ENCODE measurements at places on chromosomes 2 and 18. TPM values are rescaled to one million over a fixed set of nuclear protein-coding genes. Genes with fewer than 3 reads are reported as not detected.

DNA sequence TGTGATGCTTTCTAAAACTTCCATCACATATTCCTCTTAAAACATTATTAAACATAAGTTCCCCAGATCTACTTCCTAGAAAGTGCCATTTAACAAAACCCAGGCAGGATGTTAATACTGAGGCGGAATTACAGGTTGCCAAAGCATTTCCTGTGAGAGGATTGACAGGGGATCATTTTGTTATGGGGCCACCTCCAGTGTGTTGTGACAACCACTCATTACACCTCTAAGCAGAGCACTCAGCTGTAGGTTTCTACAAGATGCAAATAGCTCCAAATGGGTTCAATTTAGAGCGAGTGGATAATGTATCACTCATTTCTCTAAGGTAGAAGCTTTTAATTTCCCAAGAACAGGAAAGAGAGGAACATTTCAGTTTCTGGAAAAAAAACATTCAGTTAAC is 1429.5 kb upstream of the ACVR2A start:
- no peak for DNase-seq

GRCh38 chr2:124911560-124911959 is 886.5 kb downstream of the CNTNAP5 start:
- peak; percentile 21 for DNase-seq

- DNase-seq = no peak
Measured at GRCh38 chr2:201977651-201978050, 56.0 kb upstream of the FZD7 start.

NOSTRIN gene
- 22.9 TPM for total RNA-seq

KCNJ13 gene
- 6.3 TPM for total RNA-seq

LYG2 gene
- total RNA-seq = not detected

DNA sequence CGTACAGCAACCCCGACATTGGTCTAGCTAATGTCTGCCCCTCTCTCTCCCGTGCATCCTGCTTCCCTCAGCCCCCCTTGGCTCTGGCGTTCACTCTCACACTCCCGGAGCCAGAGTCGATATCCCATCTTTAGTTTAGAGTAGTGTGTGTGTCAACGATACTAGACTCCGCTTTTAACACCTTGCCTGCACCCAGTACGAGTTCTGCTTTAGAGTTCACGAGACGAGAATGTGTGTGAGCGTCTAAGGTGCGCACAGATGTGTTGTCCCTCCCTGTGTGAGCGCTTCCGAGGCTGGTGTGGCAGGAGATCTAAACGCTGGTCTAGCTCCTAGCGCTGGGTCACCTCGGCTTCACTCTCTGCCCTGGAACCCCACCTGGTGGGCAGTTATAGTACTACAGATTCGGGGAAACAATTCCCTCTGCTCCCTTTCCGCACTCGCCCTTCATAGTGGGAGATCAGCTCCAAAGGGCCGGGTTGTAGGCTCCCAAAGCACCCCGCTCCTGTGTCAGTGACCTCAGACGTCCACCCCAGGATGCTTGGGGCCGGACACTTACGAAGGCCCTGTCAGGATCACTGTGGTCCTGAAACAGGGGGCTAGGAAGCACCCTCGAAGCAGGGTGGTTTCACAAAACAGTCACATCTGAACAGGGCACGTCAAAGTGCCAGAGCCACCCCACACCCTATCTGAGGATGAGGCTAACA is 2.6 kb upstream of the CYP26B1 start:
- DNase-seq = peak; percentile 83

- peak; percentile 33 for DNase-seq
Measured at GRCh38 chr2:127860130-127860529, 2.2 kb upstream of the POLR2D start.

All from umbilical cord (tissue), 2 donors.